ENCODE measurements at places on chromosomes 3 and 15.

GRCh38 chr3:12177126-12177525 is 18.4 kb upstream of the TIMP4 start:
- no peak for DNase-seq

DNA sequence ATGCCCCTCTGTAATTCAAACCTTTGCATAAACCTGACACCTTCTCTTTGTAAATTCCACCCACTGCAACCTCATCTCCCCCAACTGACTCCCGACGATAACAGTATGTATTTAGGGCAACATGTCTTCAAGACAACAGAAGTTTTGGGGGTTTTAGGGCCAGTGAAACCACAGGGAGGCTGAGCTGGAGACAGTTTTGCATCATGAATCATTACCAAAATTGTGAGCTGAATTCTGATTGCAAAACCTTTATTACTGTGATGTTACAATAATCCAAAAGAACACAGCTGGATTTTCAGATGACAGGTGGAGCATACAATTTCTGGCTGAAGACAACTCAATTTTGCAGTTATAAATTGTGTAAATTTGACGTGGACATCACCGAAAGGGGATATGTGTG is 281.3 kb upstream of the TTC14 start:
- no peak for DNase-seq

DNA sequence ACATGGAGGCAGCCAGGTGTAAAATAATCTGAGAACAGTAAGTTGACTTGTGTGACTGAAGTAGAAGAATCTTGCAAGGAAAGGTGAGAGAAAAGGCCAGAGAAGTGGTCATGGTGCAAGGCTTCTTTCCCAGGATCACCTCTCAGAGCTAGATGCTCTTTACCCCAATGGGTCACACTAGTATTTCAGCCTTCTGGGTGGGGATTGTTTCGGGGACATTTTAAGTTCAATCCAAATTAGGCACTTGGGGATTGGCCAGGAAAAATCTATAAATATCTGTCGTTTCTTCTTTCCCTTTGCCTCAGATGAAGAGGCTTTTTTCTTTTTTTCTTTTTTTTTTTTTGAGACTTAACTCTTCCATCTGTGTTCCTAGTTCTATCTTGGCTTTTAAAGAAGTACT is 188.0 kb downstream of the KLHL25 start:
- DNase-seq = no peak

DNA sequence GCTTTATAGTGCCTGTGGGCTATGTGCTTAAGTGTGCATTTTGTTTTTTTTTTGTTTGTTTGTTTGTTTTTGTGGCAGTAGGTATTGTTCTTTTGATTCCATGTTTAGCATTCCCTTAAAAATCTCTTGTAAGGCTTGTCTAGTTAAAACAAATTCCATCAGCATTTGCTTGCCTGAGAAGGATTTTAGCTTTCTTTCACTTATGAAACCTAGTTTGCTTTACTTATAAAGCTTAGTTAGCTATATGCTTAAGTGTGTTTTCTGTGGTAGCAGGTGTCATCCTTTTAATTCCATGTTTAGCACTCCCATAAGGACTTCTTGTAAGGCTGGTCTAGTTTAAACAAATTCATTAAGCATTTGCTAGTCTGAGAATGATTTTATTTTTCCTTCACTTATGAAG is 17.3 kb downstream of the IL16 start:
- DNase-seq = no peak

DNA sequence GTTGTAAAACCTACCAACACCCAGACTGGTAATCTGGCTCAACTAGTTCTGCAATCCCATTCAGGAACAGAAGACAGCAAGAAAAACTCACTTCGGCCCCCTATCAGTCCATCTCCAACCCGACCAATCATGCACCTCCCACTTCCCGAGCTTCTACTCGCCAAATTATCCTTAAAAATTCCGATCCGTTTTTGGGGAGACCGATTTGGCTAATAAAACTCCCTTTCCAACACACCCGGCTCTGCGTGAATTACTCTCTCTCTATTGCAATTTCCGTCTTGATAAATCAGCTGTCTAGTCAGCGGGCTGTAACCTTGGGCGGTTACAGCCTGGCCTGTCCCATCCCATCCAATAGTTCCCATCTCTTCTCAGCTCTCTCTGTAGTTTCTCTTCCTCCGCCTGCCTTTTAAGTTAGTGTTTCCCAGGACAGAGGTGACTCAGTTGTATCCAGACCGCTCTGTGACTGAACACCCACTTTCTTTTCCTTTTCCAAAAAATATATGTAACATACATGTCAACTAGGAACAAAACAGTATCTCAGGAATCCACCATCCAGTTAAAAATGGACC is 780 bp upstream of the ACAD9 start:
- no peak for DNase-seq

- no peak for DNase-seq
These were observed 126.0 kb upstream of the CCNL1 start for GRCh38 chr3:157285966-157286365.

- DNase-seq = no peak
These were observed 193.0 kb upstream of the TLE3 start for GRCh38 chr15:70290708-70291107.
